SHP77 (cell line): ENCODE measurements at places on chromosomes 5 and 9.

GRCh38 chr5:116600876-116601275, 26.3 kb upstream of the SEMA6A start:
- DNase-seq, result no peak

DNA sequence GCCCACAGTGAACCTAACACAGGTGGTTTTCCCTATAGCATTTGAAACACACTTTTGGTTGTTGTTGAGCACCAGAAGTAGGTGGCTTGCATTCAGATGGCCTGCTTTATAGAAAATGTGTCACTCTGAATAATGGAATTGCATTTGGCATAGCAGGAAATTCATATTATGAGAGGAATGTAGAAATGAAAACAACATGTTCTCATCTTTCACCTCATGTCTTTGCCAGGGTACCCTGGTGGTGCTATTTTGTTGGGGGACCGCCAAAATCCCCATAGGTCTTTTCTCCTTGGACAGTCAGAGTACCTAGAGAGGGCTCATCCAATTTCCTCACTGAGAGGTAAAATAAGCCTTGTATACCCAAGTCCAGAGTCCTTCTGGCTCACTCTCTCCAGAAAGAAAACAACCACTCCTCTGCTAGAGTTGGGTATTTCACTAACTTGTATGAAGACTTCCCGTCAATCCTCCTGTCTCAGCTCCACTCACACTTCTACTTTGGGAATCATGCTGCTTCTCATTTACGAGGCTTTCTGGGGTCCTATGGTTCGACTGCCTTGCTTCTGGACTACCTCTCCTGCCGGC, 67.4 kb downstream of the MRPS27 start:
- DNase-seq, result no peak

DNA sequence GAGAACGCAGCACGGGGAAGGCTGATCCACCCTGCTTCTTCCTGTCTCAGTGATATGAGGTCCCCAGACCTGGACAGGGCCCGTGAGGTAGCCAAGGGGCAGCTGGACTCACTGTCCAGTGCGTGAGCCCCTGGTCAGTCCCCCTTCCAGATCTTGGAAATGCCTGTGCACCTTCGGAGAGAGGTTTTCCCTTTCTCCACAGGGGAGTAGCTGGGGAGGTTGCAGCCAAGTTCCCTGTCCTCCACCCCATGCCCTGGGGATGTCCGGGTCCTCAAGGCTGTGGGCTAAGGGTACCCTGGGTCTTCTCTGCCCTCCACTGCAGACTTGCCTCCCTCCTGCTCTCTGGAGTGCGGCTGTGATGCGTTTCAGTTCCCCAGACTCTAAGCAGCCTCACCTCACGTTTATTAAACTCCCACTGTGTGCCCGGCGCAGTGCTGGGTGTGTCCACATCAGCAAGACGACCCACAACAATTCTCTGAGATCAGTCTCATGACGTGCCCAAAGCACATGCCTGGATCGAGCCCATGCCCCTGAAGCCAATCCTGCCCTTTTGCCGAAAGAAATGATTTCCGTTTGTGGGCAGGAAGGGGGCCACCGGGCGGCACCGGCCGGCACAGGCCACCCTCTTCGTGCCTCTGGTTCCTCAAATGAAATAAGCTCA, 101.3 kb upstream of the PHYKPL start:
- DNase-seq, result no peak

DNA sequence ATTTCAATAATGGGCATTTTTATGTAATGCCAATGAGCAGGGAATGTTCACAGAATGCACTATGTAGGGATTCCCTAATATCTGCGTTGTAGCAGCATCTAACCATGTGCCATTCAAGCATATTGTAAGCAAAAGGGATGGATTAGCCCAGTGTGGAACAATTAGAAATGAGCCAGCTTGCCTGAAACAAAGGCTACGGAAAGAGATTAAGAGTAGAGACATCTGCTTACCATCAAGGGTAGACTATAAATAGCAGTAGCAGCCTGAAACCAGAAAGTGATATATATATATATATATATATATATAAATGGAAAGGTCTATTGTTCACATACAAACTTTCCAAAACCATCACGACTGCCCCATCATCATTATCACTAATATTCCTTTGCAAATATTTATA, 31.9 kb upstream of the CEP120 start:
- DNase-seq, result no peak

DNA sequence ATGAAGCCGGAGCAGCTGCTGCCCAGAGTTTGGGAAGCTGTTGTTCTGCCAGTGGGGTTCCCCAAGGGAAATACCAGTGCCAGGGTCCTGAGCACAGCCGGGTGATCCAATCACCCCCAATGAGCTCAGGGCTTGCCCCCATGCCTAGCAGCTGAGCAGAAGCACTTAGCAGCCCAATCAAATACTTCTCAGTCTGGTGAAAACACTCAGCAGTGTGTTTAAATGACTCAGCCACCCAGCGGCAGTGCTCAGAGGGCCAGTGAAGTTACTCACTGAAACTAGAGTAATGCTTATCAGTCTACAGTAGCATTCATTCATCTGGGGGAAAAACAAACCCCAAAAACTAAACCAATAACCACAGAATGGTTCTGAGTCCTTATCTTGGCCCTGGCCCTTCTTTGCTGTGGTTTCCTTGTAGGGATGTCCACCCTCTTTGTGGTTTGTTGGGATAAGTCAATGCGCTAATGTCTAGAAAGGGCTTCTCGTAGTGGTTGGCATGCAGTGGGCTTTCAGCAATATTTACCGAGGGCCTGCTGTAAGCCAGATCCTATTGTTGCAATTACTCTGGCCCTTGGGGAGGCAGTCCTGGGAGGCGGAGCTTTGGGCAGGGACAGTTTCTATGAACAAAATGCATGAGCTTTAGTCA, 43.1 kb downstream of the LHX2 start:
- DNase-seq, result no peak

DNA sequence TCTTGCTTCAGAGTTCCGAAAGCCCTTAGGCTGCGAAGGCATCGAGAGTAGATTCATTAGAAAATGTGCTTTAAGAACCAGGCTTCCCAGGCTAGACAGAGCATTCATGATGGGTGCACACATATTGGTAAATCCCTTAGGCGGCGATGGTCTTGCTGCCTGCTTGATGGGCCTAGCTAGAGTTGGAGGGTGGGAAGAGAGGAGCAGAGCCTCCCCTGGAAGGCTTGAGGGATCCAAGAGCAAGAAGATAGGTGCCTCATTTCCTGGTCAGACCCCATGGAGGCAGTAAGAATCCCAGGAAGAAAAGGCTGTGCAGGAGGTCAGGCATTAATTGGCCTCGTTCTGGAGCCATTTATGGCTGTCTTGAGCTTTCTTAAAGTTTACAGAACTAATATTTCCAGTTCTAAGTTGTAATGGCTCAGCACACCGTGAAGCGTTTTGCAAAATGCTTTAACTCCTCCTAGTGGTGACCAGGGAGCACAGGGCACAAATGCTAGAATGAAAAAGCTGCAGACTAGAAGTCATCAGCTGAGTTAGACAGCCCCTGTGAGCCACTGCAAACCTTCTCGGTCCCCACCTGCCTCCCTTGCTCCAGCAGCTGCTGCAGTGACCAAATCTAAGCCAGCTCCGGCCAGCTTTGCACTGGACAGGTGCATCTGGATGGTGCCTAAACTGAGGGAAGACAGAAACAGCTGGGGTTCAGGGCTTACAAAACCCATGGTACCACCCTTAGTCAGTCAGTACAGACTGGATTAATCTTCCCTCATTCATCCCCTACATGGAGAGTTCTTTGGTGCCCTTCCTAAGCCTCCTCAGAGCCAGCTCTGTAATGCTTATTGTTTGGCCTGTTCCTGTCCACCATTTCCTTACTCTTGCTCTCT, 14.7 kb downstream of the SLC45A2 start:
- peak; percentile 72 for DNase-seq

DNA sequence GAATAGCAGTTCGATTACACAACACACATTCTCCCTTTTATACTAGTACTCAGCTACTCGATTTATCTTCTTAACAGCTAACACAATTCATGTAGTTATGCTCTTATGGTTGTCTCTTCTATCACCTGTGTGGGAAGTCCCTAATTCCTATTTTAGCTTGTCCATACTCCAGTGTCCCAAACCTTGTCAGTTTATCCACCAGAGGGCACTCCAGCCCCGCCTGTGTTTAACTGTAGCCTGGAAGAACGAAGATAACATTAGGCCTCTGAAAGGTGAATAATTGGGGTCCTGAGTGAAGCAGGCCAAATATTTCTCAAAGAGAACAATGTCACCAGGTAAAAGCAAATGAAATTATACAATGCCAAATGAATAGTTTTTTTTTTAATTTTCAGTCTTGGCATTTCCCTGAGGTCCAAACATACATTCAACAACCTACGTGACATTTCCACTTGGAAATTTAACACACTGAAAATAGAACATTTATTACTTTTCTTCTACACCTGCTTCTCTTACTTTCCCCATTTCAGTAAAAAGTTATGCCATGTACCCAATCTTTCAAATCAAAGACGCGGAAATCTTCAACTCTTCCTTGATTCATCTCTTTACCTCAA, 560.7 kb downstream of the HTR1A start:
- peak; percentile 6 for DNase-seq

- no peak for DNase-seq
Observed at GRCh38 chr5:31854181-31855133, 215.5 kb downstream of the PDZD2 start.

- DNase-seq, result no peak
Observed at GRCh38 chr5:179195561-179196404, 135.6 kb downstream of the ZNF354C start.

- no peak for DNase-seq
Observed at GRCh38 chr5:149153193-149153750, 12.0 kb downstream of the ABLIM3 start.

DNA sequence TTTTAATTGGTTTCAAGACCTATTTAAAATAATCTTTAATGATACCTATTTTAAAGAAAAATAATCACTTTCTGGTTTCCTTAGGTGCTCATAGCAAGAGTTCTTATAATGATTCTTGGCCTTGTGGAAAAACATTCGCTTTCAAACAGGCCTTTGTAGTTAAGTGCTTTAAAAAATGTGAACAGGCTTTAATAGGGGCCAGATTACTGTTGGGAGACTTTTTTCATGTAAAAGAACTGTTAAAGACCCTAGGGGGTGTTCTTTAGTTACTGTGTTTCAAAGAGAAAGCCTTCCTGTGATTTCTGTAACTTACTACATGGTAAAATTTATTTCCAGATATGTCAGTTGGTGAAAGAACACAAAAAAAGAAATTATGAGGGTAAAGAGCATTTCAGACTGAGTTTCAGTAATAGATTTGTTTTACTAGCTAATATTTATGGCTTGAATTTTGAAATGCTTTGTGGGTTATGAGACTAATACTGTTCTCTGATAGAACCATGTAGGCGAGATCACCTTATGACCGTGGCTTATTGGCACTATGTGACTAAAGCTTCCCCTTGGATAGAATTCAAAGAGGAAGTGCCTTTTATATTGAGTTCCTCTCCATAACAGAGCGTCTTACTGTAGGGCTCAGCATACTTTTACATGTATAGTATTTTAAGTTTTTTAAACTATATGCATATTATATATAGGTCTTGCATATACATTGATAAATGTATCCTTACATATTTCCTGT, 70.7 kb downstream of the CSNK1G3 start:
- DNase-seq, result no peak

GRCh38 chr5:38453506-38453905, 102.9 kb downstream of the LIFR start:
- no peak for DNase-seq

DNA sequence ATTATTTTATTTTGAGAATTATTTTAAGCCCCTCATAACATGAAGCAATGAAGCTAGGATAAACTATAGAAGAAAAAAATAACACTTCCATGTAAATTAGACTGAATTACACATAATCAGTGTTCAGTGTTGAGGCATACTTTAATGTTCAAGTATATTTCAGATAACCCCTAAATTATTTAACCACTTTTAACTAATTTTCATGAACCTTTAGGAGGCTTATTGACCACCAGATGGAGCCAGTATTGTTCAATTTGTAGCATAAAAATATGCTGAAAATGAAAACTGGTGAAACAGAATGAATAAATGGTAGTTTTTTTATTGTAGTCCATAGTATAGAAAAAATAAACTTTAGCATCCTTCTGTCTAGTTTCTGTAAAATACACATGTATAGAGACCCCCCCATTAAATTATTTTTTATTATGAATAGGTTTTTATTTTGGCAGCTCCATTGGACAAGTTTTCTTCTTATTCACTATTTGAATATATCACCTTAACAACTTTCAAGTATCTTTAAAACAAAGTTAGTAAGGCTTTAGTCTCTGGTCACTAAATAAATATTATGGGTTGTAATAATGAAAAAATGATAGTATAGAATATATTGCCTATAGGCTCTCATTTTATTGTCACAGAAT, 190.1 kb downstream of the CWC27 start:
- peak; percentile 26 for DNase-seq

DNA sequence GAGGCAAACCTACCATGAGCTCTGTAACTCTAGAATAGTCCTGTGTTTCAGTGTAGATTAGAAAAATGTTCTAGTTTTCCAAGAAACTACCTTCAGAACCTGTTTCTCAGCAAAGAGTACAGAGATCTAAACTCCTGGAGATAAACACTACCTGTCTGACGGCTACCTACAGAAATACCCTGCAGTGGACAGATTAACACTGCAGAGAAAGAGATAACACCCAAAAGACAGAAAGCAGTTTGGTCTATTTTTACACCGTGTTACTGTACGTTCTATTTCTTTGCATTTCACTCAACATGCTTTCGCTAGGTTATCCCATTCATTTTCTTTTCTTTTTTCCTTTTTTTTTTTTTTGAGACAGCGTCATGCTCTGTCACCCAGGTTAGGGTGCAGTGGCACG, 11.6 kb downstream of the SCAI start:
- no peak for DNase-seq

DNA sequence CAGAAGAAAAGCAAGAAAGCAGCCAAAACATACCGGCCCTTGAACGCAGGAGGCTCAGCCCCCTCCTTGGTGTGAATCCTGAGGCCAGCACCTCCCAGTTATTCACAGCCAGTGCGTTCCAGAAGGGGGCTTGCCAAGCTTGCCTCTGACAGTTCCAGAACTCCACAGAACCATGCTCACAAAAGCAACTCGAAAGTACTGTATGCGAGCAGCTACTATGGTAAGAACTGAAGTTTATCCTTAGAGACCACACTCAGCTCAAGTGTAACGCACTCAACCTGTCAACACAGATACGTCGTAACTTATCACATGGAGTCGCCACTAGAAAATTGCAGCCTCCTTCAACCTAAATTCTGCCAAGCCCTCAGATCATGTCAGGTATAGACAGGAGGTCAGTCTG, 1.4 kb downstream of the UBAC1 start:
- DNase-seq, result no peak

DNA sequence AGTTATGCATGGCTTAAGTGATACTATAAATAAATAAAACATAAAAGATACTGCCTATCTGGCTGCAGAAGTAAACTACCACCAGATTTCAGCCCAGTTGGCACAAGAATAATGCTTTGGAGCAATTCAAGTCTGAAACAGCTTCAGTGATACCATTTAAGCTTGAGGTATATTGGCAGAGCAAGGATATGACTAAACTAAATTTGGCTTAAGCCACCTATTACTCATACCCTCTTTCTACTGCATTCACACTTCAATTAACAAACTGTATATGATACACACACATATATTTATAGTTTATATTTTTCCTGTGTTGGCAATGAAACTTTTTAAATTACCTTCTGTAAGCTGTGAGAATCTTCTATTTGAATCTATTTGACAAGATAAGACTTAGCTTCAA, 431.9 kb downstream of the ANXA1 start:
- no peak for DNase-seq

GRCh38 chr9:35280399-35280798, 118.6 kb downstream of the UNC13B start:
- no peak for DNase-seq
